ENCODE measurements at places on chromosomes 5 and 9.

GRCh38 chr5:142466195-142466971 is 141.6 kb upstream of the SPRY4 start:
- no peak for DNase-seq

DNA sequence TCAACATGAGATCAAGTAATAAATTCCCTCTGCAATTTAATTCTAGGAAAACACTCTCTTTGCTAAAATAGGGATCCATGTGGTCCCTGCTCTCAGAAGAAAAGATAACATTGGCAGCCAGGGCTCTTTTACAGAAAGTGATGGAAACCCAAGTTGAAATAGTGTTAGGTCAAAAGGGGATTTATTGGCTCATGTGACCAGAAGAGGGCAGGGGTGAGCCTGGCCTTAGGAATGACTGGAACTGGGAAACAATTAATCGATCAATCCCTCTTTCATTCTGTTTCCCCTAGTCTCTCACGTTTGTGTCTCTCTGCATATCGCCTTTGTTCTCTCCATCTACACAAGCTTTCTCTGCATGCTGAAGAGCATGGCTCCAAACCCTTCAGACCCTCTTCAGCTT is 58.3 kb upstream of the ALDH1B1 start:
- no peak for DNase-seq

DNA sequence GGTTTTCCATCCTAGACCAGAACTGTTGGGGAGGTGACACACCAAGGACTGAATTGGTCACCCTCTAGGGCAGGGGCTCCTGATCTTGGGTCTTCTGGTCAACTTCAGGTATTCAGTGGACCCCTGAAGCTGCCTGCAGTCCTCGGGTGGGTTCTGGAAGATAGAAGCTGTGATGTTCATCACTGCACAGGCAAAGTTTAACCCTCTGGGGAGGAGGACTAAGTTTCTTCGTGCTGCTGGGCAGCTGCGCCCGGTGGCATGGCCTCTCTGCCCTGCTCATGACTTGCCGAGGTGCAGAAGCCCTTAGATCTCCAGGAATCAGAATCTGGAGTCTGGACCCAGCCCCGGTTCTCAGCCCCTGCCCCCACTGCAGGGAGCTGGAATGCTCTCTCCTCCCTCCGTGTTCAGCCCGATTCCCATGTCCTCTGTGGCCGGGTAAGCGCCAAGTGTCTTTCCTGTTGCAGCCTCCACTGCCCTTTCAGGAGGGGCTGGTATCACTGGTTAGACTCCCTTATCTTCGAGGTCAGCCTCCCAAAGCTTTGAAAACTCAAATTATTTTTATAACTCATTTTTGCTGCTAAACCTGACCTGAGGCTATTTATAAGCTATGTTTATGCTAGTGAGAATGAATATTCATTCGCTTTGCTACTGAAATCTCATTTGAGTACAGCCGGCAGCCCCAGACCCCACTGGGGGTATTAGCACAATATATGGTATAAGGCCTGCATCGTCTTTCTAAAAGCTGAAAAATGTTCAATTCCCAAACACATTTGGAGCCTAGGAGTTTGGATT is 1.7 kb downstream of the LAMC3 start:
- DNase-seq: no peak

DNA sequence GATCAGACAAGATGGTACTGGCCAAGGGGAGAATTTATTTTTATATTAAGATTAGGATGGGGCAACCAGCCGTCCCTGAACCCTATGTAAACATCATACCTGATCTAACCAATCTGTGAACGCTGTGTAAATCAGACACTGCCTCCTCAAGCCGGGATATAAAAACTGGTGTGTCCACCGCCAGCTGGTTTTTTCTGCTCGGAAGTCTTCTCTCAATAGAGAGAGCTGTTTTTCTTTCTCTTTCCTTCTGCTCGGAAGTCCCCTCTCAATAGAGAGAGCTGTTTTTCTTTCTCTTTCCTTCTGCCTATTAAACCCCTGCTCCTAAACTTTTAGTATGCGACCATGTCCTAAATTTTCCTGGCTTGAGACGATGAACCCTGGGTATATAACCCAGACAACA is 615.5 kb upstream of the NUDT12 start:
- no peak for DNase-seq

DNA sequence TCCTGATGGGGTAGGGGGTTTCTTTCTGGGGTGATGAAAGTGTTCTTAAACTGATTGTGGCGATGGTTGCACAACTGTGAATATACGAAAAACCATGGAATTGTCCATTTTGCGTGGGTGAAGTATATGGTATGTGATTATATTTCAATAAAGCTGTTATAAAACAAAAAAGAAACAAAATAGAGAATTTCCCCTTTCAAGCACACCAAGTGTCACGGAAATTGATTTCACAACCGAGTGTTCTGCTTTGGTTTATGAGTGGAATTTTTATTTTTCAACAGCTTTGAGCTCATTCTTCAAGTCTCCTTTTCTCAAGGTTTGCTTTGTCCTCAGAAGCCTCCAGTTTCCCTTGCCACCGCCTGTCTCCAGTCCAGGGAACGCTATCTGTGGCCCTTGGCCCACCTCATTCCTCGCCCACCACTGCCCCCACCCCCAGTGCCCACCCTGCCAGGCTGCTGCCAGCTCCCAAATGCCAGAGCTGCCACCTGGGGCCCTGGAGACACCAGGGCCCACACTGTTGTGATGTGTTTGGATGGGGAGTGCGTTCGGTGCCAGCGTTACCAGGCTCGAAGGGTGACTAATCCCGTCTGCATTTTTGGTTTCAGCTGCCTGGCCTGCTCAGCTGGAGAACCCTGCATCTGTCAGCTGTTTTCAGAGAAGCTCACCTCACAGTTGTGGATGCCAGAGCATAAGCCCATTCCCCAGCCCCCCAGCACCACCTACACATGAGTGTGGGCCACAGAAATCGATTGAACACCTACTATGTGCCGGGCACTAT is 30.4 kb downstream of the DUSP1 start:
- no peak for DNase-seq

DNA sequence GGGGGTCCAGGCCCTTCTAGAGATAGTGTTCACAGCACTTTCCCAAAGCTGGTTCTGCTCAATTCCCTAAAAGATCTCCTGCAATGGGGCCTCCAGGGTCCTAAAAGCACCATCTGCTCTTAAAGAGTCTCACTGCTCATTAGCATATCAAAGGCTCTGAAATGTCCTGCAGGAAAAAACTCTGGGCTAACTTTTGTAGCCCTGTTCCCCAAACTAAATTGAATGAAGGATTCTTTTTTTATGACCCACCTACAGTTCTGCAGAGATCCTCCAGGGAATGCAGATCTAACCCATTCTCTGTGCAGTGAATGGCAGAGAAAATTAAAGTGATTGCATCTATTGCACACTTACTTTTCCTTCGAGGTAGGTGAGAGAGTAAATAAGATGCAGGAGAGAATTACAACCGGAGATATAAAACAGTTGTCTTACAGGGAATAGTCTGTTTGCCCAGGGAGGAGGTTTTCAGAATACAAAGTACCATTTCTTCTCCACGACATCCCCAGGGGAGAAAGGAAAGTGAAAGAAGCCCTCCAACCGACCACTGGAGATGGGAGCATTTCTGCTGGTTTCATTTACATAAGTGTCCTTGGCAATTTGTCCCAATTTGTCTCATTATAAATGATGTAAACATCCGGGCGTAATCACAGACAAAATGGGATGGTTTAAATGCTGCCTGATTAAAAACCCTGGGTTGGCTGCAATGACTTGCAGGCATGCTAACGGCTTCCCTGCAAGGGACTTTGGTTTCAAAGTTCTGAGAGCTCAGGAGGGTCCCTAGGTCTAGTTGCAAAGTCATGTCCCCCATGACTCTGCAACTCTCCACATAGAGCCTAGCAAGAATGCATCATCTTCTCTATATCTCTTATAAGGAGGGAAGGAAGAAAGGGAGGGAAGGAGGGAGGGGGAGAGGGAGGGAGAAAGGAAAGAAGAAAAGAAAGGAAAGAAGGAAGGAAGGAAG is 114.0 kb downstream of the KCNIP1 start:
- no peak for DNase-seq

Measured in CMK (cell line).